ENCODE measurements at places on chromosomes 2 and 18. TPM values are rescaled to one million over a fixed set of nuclear protein-coding genes. Genes with fewer than 3 reads are reported as not detected.

The LOXHD1 gene
- 6.0 TPM for total RNA-seq

The TMEM163 gene
- total RNA-seq = 4.5 TPM

The ABCG8 gene
- total RNA-seq = 0.20 TPM

The SULT1C2 gene
- total RNA-seq = 1.0 TPM

The ZNF532 gene
- 47.2 TPM for total RNA-seq

The CD207 gene
- not detected for total RNA-seq

The RAD51AP2 gene
- not detected for total RNA-seq

The REV1 gene
- total RNA-seq = 56.8 TPM

The VWC2L gene
- total RNA-seq = not detected

The EN1 gene
- not detected for total RNA-seq

The FAM228B gene
- 37.7 TPM for total RNA-seq

The ANKRD62 gene
- not detected for total RNA-seq

Data from spleen (tissue), 13 donors.